ENCODE measurements at places on chromosomes 7 and 10.

DNA sequence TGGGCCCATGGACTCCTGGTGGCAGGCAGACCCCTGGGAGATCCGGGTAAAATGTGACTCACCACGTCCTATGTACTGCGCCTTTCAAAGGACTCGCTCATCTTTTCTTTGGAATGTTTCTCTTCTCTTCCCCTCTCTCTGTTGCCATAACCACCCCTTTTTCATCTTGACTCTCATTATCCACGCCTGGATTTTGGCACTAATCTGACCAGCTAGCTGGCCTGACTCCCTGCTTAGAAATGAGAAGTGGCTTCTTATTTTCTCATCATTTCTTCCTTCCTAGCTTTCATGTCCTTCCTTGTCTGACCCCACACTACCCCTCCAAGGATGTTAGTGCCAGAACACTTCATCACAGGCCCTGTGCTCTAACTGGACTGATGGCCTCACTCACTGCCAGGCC, 98.0 kb upstream of the FAM171A1 start:
- DNase-seq = no peak

GRCh38 chr7:85851571-85852193, 664.8 kb upstream of the SEMA3D start:
- DNase-seq = no peak

DNA sequence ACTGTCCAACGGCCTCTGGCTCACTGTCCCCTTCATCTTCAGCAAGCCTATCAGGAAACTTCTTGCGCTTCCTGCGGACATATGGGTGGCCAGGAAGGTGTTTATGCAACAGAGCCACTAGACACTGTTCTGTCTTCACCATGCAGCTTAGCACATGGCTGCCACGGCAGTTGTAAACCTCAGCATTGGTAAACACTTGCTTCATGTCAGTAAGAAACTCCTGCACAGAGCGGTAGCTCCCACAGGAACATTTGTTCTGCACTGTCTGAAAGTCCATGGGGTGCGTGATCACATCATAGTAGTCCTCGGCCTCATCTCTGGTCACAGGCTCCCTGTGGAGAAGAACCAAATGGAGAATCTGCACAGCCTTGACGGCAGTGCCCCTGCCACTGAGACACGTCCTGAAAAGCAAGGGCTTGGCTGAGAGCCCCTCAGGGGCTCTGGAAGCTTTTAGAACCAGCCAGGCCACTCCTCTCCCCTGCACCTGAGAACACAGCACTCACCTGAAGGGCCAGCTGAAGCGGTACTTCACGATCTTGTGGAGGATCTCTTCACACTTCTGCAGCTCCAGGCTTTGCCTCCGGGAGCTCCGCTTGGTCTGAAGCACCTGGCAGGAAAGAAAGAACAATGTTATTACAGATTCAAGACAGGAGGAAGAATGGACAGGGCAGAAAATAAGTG, 8.8 kb downstream of the FZD9 start:
- no peak for DNase-seq

- DNase-seq = peak; percentile 40
Observed at GRCh38 chr7:143299840-143300239, 11.7 kb downstream of the CASP2 start.

DNA sequence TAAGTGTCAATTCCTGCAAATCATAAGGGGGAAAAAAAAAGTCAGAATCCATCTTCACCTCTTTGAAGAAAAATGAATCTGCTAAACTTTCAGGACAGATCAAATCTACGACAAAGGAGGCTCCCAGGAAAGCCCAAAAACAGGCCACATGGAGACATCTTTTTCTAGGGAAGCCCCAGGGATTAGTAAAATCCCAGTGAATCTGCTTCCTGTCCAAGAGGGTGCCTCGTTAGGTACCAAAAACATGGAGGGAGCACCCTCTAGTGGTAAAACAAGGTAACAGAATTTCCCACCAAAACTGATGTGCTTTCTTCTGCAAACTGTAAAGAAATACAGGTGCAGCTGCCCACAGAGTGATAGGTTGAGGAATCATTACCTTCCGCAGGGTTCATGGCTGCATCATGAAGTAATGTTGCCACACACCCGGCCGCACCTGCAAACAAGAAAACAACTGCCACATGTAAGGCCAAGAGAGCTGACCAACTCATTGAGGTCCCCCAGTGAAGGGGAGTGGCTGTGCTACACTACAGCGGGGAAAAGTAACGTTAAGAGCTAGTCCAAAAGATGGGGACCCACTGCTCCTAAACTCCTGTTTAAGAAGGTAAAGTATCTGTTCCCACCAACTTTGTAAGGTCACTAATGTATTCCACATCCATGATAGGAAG, 7.9 kb downstream of the SLC25A28 start:
- DNase-seq = no peak

DNA sequence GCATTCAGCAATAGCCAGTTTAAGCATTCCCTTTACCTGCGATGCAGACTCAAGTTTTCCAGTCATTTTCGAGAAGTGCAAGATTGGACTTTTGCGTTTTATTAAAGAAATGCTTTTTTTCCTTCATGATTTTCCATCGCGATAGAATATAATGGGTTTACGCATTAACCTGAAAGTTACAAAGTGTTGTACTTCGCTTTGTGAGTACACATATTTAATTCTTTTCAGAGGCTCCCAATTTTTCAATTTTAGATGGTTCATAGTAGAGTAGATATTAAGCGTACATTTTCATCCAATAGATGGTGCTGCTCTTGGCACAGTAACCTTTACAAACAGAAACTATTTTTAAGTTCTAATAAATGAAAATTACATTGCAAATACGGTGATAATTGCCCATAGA, 1.3 kb downstream of the PTPRZ1 start:
- no peak for DNase-seq

DNA sequence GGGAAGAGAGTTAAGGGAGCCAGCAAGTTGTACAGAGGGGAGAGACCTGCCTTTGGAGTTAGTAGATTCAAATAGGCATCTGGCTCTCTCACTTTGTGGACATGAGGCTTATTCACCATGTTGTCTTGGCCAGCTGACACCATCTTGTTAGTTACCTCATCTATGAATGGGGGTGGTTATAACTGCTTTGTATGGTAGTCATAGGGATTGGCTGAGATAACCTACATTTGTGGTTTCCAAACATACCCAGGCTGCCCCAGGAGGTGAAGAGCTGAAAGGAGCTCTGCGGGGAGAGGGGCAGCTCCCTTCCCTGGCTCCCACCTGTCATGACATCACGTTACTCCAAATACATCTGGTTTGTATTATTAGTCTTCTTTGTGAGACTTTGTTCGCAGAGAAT, 393.3 kb upstream of the AUTS2 start:
- no peak for DNase-seq

GRCh38 chr10:96310321-96310669, 6.1 kb downstream of the DNTT start:
- no peak for DNase-seq

GRCh38 chr10:18240185-18240882, 100.1 kb downstream of the CACNB2 start:
- no peak for DNase-seq

DNA sequence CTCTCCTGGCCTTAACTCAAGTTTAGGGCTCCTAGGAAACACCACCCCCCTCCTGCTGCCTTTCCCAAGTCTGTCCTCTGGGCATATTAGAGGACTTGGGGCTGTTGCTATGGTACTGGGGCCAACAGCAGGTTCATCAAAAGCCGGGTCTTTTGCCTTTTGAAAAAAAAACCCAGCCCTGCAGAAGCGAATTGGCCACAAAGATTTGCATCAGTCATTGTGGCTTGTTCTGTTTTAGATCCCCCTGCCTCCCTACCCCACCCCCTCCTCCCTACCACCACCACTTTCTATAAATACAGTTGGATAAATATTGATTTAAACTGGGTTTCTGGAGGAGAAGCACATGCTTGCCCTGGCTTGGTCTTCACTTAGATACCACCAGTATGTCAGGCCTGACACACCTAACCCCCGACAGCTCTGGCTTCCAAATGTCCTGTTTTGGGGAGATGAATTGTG, 7.0 kb downstream of the MXI1 start:
- no peak for DNase-seq

DNA sequence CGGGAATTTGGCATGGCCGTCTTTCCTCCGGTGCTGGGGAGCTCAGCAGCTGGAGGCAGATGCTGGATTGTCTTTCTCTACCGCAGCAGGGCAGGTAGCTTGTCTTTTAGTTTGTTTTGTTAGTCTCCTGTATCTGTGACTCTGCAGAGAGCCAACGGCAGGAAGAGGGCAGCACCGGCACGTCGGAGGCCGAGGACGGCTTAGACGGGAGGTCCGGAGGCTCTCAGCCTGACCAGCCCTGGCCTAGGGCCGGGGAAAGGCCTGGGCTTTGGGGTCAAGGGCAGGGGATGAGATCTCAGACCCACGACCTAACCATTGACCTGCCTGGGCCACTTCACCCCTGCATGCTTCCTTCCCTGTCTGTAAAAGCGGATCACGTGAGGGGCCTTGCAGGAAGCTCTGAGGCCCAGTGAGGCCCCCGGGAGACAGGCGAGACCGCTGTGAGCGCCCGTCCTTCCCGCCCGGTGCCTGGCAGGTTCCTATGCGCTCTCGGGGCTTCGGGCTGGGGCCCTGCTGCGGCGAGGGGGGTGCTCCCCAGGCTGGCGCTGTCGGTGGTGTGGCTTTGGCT, 72.7 kb downstream of the LHPP start:
- no peak for DNase-seq

DNA sequence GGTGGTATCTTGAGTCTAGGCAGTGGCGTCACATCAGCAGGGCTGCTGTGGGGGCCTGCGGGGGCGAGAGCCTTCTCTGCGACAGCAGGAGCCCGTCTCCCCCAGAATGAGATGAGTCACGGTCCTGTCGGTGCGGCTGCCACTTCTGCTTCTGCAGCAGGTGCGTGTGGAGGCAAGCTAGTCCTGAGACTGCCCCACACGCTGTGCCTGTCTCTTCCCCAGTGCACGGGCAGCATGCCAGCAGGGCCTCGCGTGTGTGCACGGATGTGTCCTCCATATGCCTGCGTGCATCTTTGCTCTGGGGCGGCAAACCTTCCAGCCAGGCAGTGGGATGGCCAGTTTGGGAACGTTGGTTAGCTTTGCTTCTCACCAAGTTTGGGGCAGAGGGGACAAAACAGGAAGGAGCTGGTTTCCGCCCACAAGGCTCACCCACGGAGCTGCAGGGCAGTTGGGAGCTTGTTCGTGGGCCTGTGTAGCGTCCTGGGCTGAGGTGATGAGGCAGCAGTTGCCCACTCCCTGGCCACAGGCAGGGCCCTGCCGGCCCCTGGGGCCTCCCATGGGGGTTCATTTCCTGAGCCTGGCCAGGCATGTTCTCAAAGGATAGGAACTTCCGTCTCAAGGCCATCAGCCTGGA, 60.8 kb upstream of the PPIF start:
- DNase-seq = peak; percentile 50

DNA sequence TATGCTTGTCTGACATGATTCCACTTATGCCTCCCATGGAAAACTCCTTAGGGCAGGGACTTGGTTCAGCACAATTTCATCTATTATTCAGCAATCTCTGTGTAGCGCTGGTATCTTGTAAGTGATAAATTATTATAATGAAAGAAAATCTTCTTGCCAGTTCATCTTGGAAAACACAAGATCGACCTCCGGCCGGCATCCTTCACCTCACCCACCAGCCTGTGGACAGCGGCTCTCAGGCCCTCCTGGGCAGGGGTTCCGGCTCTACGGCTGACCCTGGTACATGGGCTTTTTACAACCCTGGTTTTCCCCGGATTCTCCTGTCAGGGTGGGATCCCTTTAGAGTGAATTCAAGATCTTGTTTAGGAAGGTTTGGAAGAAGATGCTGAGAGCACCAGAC, 145.6 kb downstream of the ADARB2 start:
- no peak for DNase-seq

DNA sequence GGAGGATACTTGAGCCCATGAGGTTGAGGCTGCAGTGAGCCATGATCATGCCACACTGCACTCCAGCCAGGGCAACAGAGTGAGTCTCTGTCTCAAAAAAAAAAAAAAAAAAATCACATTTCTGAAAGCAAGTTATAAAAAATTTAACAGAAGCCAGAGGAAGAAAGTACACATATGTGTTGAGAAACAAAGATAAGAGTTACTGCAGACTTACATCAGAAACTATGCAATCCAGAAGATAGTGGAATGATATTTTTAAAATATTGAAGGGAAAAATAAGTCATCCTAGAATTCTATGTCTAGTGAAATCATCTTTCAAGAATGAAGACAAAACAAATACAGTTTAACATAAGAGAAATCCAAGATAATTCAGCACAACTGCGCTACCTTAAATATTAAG, 46.9 kb downstream of the ZNF518A start:
- no peak for DNase-seq

DNA sequence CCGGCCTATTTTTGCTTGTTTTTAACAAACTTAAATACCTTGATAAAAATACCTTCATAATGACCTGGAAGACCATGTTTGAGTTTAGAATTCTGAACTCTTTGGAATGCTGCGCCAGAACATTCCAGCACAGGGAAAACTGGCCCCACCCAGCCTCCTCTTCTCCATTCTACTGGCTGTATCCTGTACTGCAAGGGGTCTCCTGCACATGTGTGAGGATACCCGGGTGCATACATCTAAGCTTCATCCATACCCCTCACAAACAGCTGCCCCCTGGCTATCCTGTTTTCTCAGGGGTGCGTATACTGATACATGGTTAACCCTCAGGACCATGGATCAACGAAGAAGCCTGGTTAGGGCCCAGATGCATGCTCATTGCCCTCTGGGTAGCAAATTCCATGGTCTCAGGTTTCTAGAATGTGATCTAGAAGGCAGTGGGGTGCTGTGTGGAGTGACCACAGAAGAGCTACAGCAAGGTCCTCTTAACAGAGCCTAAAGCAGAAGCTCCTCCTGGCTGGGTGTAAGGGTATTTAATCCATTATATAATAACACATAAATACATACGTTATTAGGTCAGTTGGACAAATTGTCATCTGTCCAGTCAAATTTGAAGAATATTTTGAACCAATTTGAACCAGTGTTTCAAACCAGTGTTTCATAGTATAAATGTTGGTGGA, 26.1 kb downstream of the HACD1 start:
- DNase-seq = no peak

DNA sequence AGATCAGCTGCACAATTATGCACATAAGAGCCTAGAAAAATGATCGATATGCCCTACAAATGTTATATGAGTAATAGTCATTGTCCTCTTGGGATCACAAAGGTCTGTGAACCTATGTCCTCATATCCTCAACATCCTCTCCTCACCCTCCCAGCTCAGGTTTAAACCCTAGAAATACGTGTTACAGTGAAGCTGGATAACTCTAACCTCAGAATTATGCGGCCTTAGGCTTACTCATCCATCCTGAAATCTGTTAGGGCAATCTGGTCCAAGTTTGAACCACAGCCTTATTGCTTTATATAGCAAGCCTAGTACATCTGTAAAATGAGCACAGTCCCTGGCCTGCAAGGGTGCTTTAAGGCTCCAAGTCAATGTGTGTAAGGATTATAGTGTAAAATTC, 84.2 kb upstream of the FRMD4A start:
- DNase-seq = no peak

DNA sequence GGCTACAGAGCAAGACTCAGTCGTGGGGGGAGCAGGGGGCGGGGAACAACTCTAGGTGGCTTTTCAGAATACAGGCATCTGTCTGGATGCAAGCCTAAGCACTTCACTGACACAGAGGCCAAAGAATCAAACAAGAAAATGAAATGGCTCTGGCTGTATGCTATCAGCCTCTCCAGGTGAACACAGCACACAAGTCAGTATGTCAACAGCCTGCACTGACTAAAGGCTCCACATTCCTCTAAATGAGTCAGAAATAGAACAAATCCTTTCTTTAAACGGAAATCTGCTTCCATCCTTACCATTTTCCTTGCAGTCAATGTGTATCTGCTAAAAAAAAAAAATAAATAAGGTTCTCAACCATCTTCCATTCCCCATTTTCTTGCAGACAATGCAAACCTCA, 88.3 kb downstream of the ARMH3 start:
- no peak for DNase-seq
